ENCODE measurements at places on chromosomes 3 and 15. TPM values are rescaled to one million over a fixed set of nuclear protein-coding genes. Genes with fewer than 3 reads are reported as not detected.

RTP3 gene
- not detected for total RNA-seq

REC114 gene
- not detected for total RNA-seq

PLA1A gene
- total RNA-seq: 0.31 TPM

SETD2 gene
- 41.5 TPM for total RNA-seq

P2RY1 gene
- 0.92 TPM for total RNA-seq

CYP19A1 gene
- 0.09 TPM for total RNA-seq

ARL6 gene
- total RNA-seq: 6.1 TPM

CP gene
- not detected for total RNA-seq

SKOR1 gene
- total RNA-seq: 0.09 TPM

SMAD6 gene
- total RNA-seq: 0.40 TPM

GP9 gene
- total RNA-seq: not detected

PCLAF gene
- 81.9 TPM for total RNA-seq

MEF2A gene
- total RNA-seq: 25.3 TPM

KBTBD13 gene
- total RNA-seq: not detected

CORO2B gene
- total RNA-seq: 0.16 TPM

ADCY5 gene
- total RNA-seq: not detected

GRAMD2A gene
- total RNA-seq: 0.21 TPM

ACAN gene
- not detected for total RNA-seq
